ENCODE measurements at places on chromosomes 12 and 14. TPM values are rescaled to one million over a fixed set of nuclear protein-coding genes. Genes with fewer than 3 reads are reported as not detected.

DNA sequence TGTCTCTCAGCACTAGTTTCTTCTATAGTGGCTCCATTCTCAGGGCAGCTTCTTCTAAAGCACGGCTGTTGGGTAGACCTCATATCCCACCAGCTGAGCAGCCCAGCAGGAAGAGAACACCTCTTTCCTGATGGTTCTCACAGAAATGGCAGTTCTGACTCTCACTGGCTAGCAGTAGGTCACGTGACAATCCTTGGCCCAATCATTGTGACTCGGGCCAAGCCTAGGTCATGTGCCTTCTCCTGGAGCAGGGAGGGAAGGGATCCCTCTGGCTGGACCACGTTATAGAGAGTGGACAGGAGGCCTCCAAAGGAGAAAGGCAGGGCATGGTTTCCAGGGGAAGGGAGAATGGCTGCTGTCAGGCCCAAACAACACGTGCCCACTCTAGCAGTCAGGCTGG lies 149.1 kb downstream of the AACS start:
- DNase-seq: no peak

GRCh38 chr14:68343534-68344118 lies 449.2 kb downstream of the ZFP36L1 start:
- DNase-seq: no peak

GRCh38 chr12:79016181-79016580 lies 151.6 kb downstream of the SYT1 start:
- no peak for DNase-seq

GRCh38 chr14:76050797-76051392 lies 65.3 kb downstream of the IFT43 start:
- peak; percentile 65 for DNase-seq

GRCh38 chr14:78029601-78030372 lies 140.4 kb upstream of the NRXN3 start:
- no peak for DNase-seq

DNA sequence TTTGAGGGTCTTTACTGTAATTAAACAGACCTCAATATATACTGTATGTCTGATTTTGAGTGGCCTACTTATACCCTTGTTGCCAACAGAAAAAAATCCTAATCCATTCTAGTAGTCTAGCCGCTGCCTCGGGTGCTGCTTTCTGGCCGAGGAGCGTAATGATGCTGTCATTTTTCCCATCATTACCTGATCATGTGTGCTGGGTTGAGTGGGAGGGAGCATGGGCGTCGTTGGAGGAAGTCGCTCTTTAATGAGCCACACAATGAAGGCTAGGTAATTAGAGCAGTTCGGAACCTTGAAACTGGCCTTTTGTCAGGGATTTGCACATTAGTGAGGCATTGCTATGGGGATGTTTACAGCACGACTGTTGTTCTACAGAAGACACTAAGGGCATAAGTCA lies 76.1 kb upstream of the RFX4 start:
- no peak for DNase-seq

- no peak for DNase-seq
Measured at GRCh38 chr12:43776498-43776897, 17.7 kb downstream of the IRAK4 start.

- no peak for DNase-seq
Measured at GRCh38 chr12:52871291-52872039, 22.7 kb upstream of the KRT78 start.

DNA sequence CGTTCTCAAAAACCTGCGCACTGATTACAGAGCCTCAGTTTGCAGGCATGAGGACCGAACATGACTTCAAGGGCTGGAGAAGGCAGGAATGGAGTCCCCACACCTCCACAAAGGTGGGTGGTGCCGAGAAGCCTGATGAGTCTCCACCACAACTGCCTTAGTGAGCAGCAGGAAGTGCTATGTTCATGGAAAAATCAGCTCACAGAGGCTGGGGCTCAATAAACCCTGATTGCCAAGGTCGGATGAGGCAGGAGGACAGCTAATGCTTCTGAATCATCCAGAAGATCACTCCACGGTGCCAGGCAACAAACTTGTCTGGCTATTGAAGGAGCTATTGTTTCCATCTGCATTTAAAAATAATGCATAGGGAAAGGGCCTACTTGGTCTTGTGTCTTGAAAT lies 31.1 kb downstream of the APPL2 start:
- peak; percentile 73 for DNase-seq

- peak; percentile 72 for DNase-seq
Measured at GRCh38 chr12:6764011-6764828, 1.9 kb upstream of the PTMS start.

DNA sequence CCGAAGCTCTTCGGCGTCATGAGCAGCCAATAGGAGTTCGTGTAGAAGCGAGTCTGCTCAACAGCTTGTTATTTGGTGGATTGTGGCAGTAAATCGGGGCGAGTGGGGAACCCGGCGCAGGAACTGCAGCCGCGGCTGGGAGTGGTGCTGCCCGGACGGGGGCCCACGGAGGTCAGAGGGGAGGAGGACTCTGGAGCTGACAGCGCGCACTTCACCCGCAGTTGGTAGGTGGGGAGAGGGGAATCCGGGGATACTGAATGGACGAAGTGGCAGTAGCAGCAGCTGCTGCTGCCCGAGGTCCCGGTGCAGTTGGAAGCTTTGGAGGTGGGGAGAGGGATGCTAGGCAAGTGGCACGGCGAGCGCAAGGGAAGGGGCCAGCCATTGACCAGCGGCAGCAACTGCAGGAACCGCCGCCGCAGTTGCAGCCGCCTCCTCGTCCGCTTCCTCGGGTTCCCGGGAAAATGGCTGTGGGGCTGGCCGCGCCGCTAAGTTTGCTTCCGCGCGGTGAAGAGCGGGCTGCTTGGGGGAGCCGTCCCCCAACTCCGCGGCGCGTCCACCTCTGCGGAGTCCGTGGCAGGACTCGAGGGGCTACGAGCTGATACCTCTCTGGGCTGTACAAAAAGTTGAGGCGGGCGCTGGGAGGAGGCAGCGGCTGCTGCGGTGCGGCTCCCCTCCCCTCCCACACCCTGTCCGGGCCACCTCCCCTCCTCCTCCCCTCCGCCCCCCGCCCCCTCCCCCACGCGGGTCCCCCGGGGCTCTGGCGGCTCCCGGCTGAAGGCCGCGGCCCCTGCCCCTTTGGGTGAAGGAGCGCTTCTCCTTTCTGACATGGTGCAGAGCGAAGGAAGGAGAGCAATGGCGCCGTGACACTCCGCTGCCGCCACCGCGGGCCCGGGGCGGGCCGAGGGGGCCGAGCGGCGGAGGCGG lies at the start of gene ARID4A:
Gene ARID4A, plus strand, starts transcription at position 79 of the 924 bp plus-strand sequence. CDS start 1,300 bp downstream, outside the sequence.
- peak; percentile 92 for DNase-seq

GRCh38 chr14:90611936-90612335 lies 204.3 kb downstream of the TTC7B start:
- DNase-seq: no peak

- DNase-seq: no peak
Measured at GRCh38 chr12:43291516-43291915, 260.5 kb downstream of the ADAMTS20 start.

- DNase-seq: peak; percentile 97
Measured at GRCh38 chr12:98503592-98504367, 11.6 kb upstream of the TMPO start.

DNA sequence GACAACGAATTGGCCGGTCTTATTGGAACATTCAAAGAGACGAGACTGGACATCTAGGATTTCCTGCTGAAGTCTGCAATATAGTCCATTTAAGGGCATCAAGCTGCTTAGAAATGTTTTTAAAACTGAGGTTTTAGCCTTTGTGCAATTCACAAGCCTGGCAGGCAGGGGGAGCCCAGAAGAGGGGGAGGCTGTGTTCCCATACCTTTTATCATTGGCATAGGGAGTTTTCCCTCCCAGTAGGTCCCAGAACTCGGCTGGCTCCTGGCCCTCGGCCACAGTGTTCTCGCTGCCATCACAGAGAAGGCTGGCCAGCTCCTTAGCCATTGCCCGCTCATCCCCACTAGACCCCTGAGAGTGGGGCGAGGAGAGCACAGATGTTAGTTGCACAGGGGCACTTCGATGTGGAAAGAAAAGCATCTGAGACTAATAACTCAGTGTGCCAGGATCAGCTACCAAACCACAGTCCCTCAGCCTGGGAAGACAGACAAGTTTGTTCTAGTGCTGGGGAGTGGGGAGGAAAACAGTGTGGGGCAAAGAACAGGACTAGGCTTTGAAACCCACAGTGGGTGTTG lies 15.1 kb downstream of the AVIL start:
- DNase-seq: peak; percentile 43

PZP gene
- not detected for total RNA-seq

ADCY4 gene
- total RNA-seq: 1.6 TPM

PLEKHG7 gene
- total RNA-seq: not detected

CNTN1 gene
- total RNA-seq: not detected

SPX gene
- 0.36 TPM for total RNA-seq

PTPRQ gene
- not detected for total RNA-seq

DNAI7 gene
- total RNA-seq: 0.10 TPM

RPGRIP1 gene
- total RNA-seq: not detected

CLEC6A gene
- not detected for total RNA-seq

CLEC2D gene
- 191 TPM for total RNA-seq

CD27 gene
- 39.3 TPM for total RNA-seq

AICDA gene
- total RNA-seq: not detected

RNASE7 gene
- not detected for total RNA-seq

SLCO1B1 gene
- total RNA-seq: not detected

FBLN5 gene
- 1.9 TPM for total RNA-seq

CD163L1 gene
- total RNA-seq: not detected

C1S gene
- total RNA-seq: 2.0 TPM
